ENCODE measurements at places on chromosomes 5 and 9.

- DNase-seq = peak; percentile 80
These were observed 20.9 kb downstream of the CSF2 start for GRCh38 chr5:132094393-132095076.

GRCh38 chr9:88046542-88046941 lies 72.2 kb upstream of the CDK20 start:
- no peak for DNase-seq

- no peak for DNase-seq
These were observed 5.9 kb downstream of the NCS1 start for GRCh38 chr9:130177898-130178805.

- DNase-seq = no peak
These were observed 22.6 kb downstream of the SLC36A1 start for GRCh38 chr5:151469992-151470391.

DNA sequence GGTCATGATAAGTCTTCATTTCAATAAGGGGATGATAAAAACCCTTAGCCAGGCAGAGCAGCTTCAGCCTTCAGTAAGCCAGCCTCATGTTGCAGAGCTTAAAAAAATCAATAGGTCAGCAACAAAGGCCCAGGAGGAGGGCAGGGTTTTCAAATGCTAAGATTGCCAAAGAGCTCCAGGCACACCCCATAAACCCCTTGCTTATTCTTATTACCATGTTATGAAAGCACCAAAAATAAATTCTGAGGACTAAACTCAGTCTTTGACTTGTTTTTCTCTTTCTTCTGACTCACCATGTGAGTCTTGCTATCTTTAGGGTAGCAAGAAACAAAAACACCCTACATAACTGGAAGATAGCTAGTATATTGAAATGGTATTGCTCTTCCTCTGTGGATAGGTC lies 317.1 kb downstream of the KCTD16 start:
- DNase-seq = no peak

DNA sequence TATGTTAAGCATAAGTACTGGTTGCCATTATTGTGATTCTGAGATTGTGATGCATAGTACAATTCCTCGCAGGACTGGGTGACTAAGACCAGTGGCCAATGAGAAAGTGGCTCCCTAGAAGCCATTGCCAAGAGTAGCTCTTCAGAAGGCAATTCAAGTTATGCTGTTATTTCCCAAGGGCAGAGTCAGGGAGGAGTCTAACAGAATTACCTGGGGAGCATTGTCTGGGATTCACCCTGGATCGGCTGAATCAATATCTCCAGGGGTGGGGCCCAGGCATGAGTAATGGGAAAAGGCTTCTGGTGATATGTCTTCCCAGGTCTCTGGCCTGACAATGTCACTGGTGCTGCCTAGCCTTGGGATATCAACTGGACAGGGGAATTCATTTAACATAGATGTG lies 10.9 kb upstream of the ARHGEF28 start:
- DNase-seq = no peak

DNA sequence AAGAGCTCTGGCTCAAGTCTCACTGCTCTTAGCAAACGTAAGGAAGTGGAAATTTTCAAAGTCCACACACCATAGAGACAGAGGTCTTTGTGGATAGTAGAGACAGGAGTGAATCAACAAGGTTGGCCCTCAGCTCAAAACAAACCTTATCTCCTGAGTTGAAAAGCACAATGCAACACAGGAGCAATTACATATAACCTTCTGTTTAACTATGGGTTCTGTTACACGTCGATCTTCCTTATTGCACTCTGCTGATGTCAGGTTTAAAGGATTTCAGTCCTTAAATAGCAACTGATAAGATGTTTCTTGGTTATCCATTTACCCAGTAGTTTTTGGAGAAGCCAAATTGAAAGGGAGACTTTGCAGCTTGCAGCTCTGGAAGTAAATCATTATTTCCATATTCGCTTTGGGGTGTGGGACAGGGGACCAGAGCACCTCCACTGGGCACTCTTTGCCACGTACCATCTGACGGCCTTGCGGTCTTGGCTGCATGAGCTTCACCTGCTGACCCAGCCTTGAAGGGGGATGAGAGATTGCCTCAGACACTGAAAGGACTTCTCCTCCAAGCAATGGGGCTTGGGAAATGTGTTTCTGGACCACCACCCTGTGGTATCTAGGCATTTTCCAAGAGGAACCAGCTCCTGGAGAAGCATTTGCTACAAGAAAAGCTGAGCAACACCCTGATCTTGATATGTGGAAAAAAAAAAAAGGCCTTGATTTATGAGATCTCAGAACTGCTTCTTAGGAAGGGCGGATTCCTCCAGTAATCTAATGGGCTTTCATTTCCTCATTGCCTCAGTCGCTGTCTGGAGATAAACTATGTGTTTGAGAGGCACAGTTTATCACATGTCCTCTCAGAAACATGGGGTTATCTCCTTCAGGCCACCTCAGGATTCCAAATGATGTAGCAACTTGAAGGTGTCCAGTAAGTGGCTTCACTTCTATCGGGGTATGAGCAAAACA lies 56.2 kb upstream of the ZNF622 start:
- no peak for DNase-seq

GRCh38 chr5:135264451-135265440 lies 134.3 kb downstream of the MACROH2A1 start:
- no peak for DNase-seq
